Motor neuron (in vitro differentiated cells): ENCODE measurements at places on chromosomes 3 and 15. TPM values are rescaled to one million over a fixed set of nuclear protein-coding genes. Genes with fewer than 3 reads are reported as not detected.

- no peak for ATAC-seq
Measured at GRCh38 chr3:53833700-53834099, 12.5 kb downstream of the CHDH start.

Gene RLBP1
- total RNA-seq = not detected in 2 replicates

- ATAC-seq = no peak
Measured at GRCh38 chr3:192332386-192333291, 394.7 kb downstream of the FGF12 start.

Gene C3orf80
- total RNA-seq = 0.24 and 0.26 TPM in 2 replicates
